ENCODE measurements at places on chromosomes 2 and 18. TPM values are rescaled to one million over a fixed set of nuclear protein-coding genes. Genes with fewer than 3 reads are reported as not detected.

Gene FSHR
- total RNA-seq: not detected

DNA sequence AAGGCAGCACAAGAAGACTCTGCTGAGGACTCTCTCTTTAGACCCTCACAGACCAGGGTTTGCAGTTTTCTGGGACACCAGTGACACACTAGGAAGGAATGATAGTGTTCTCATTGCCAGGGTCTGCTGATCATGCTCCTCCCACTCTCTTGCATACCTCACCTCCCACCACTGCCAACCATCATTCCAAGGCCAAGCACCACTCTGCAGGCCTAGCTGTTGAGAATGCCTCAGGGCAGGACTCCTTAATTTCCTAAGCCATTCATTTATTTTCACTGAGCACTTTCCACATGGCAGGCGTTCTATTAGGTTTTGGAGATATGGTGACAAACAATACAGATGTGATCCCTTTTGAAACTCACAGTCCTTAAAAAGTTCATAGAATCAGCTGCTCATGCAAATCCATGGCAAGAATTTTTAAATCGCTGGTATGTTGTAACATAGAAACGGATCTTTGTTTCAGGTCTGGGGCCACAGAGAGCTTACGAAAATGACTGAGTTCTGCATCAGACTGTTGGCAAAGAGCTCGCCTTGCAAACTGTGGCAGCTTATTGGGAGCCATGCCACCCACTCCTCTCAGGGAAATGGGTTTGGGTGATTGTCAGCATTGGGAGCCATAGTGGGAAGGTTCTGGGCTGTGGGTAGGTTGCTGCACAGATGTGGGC is 78.5 kb downstream of the XDH start:
- peak; percentile 61 for DNase-seq

Gene KIF1A
- total RNA-seq: 0.14 TPM

Gene MYO5B
- 16.2 TPM for total RNA-seq

GRCh38 chr2:230650585-230651137 is 62.0 kb upstream of the CAB39 start:
- no peak for DNase-seq

Gene TRABD2A
- 22.7 TPM for total RNA-seq

DNA sequence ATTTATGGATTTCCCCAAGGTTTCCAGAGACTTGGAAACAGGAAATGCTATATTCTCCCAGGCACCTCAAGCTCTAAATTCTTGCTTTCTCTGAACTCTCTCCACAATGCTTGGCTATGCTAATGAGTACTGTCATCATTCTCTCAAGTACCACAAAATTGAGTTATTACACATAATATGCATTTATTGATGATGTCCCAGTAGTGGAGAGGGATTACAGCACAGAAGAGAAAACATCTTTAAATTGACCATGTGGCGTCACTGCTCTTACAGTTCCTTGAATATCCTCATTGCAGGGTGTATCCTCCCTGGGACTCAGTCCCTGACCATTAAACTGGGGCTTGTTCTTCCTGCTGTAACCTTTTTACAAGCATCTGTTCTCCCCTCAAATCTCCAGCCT is 681.1 kb upstream of the FANCL start:
- no peak for DNase-seq

DNA sequence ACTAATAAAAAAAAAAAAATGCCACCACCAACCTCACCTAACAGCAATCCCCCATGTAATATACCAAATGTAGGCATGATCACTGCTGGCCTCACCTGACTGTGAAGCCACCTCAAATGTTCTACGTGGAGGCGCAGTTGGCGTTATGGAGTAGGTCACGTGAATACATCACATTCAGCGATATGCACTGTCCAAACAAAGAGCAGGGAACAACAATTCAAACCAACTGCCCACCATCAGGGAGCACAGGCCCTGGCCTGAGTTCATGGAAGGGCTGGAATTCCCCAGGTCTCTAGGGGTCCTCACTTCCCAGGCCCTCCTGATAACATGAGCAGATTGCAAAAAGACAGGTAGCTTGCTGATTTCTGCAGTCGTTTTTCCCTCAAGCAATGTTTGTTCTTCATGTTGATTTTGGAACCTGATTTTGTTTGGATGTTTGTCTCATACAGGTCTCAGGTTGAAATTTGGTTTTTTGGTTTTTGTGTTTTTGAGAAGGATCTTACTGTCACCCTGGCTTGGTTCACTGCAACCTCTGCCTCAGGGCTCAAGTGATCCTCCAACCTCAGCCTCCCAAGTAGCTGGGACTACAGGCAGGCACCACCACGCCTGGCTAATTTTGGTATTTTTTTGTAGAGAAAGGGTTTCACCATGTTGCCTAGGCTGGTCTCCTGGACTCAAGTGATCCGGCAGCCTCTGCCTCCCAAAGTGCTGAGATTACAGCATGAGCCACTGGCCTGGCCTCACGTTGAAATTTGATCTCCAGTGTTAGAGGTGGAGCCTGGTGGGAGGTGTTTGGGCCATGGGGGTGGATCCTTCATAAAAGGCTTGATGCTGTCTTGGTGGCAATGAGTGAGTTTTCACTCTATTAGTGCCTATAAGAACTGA is 15.5 kb downstream of the TBC1D8 start:
- DNase-seq: no peak

Gene KCNIP3
- total RNA-seq: 1.6 TPM

GRCh38 chr2:204199357-204199756 is 262.8 kb downstream of the ICOS start:
- no peak for DNase-seq

GRCh38 chr2:241379481-241380480 is 23.7 kb downstream of the FARP2 start:
- DNase-seq: no peak

- DNase-seq: no peak
Measured at GRCh38 chr2:191610756-191611155, 67.2 kb upstream of the NABP1 start.

Gene UXS1
- total RNA-seq: 38.0 TPM

DNA sequence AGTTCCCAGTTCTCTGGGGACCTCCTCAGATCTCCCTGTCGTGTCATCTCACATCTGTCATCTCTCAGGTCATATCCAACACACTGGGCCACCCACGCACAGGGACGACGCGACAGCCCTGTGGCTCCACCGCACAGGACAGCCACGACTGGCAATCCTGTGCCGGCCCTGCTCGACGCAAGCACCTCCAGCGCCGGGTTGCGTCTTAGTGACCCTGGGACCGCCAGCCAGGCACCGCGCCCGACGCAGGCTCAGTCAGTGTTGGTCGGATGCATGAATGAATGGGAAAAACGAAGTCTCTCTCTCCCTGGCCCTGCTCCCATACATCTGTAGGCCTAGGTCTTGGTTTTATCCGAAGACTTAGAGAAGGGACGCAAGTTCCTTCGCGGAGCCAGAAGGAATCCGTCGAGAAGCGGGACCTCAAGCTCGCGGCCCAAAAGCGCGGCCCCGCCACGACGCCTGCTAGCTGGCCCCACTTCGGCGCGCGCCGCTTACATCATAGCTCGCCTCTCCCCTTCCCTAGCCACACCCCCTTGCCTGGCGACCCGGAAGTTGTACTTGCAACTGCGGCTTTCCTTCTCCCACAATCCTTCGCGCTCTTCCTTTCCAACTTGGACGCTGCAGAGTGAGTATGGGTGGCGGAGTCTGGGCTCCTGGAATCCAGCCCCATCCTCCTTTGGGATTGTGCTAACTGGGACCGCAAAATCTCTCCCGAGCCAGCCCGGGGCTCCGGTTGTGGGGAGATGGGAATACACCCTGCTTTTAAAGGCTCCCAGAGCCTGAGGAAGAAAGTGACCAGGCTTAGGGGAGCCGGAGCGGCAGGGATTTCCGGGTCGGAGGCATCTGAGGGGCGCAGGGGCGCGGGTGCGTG is at the start of gene RPL31:
TSS of gene RPL31 (plus strand) at position 599 of the 871 bp plus-strand sequence. CDS start 413 bp downstream, outside the sequence.
- peak; percentile 93 for DNase-seq

- DNase-seq: no peak
Measured at GRCh38 chr2:28499282-28499681, 3.4 kb downstream of the PLB1 start.

DNA sequence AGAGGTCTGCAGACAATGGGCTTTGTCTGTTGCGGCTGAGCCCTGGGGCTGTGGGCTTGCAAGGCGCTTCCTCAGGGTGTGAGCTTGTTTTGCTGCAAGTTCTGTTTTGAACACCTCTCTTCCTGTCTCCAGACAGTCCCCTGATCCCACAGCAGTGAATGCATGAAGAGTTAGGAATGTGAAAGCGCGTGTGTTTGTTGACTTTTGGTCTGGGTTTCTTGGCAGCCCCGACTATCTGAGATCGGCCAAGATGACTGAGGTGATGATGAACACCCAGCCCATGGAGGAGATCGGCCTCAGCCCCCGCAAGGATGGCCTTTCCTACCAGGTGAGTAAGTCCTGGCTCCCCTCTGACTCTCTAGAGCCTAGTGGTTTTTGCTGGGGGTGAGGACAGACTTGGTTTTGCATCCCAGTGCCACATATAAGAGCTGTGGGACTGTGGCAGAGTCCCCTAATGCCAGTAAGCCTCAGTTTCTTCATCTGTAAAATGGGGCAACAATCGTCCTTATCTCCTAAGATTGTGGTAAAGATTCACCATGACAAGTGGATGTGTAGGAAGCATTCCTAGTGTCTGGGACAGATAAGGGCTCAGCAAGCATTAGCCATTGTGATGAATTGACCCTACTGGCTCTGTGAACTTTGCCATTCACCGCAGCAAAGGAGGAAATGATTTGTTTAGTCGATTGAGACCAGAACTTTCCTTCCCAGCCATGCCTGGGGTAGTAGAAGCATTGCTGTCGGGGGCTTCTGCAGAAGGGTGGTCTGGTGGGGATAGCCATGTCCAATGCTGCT is 3.0 kb downstream of the LBH start:
- DNase-seq: peak; percentile 93

Gene PDCD1
- not detected for total RNA-seq

- no peak for DNase-seq
Measured at GRCh38 chr18:21663578-21663977, 41.0 kb downstream of the ABHD3 start.

- no peak for DNase-seq
Measured at GRCh38 chr18:23617412-23618014, 31.2 kb upstream of the NPC1 start.

All from HT1080 (cell line).